ENCODE measurements at places on chromosomes 11 and 22.

DNA sequence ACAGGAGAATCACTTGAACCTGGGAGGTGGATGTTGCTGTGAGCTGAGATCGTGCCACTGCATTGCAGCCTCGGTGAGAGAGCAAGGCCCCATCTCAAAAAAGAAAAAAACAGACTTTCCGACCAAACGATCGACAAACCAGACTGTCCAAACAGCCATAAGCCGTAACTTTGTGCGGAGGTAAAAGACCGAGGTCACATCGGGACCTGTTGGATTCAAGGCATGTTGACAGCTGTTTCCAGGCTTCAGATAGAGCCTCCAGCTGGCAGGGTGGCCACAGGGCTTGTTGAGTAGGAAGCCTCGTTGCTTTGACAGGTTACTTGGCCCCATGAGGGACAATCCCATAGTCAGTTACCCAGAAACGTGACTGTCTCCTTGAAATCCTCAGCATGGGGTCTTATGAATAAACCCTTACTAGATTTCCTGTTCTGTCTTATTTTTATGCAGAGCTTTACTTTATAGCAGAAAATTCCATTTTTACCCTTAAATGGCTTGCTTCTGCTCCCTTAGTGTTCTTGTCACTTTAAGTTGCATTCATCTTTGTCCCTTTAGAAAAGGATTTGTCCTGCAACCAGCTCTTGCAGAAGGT lies 22.3 kb downstream of the PPARA start:
- no peak for DNase-seq

- no peak for DNase-seq
Measured at GRCh38 chr11:132205006-132205405, 834.6 kb downstream of the NTM start.

DNA sequence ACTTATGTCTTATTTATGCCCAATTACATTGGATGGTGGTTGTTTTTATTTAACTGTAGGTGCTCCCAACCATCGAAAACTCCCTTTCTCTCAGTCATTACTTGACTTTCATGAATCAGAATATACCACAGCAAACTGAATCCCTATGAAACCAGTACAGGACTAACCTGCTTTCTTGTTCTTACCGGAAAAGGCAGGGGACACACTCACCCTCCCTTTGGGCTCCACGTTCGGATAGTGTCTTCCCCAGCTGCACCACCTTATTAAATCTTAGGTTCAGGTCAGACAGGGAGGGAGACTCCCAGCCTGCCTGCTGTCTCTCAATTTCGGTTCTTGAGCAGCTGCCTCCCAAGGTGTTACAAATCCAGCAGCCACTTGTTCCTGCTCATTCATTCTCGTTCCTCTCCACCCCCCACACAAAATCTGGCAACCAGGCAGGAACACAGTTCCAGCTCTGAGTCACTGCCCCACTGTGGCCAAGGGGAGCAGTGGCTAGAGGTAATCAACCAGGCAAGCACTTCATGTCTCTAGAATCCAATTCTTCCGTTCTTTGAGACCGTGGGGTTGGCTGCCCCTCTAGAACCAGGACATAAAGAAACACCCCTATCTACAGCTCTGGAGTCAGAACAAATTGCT lies 133.0 kb downstream of the PLEKHA7 start:
- DNase-seq = no peak

- DNase-seq = no peak
Measured at GRCh38 chr11:105700271-105700670, 90.4 kb downstream of the GRIA4 start.

GRCh38 chr11:27279460-27279859 lies 83.6 kb downstream of the CCDC34 start:
- no peak for DNase-seq

DNA sequence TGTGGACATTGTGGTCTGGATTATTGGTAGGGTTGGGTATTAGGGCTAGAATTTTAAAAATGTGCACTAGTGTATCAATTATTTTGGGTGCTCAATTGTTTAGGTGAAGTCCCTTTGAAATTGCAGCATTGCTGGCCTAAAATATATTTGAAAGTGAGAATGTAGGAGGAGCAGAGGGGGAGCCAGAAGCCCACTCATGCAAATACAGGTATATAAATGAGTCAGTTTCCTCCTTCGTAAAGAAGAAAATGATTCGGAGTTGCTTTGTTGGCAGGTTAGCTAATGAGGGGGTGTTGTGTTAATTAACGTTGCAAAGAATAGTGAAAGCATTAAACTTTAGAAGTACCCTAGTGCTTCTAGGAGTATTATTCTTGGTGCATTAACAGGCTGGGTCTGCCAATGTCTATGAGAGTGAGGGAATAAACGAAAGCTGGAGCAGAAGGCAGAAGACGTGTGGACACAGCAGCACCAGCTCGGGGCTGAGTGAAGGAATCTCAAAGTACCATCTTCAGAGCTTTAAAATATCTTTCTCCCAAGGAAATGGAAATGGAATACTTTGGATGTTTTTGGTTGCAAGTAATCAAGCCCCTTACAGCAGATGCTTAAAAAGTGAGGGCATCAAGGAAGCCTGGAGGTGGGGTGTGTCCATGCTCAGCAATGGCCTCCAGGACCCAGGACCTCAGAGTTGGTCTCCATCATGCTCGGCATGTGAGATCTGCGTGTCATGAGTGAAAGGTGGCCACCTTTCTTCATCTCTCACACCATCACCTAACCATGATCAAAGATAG lies 522.9 kb downstream of the NTM start:
- DNase-seq = no peak

GRCh38 chr11:64176751-64177150 lies 9.2 kb upstream of the STIP1 start:
- no peak for DNase-seq

- no peak for DNase-seq
Measured at GRCh38 chr11:16962146-16962545, 52.1 kb downstream of the PLEKHA7 start.

DNA sequence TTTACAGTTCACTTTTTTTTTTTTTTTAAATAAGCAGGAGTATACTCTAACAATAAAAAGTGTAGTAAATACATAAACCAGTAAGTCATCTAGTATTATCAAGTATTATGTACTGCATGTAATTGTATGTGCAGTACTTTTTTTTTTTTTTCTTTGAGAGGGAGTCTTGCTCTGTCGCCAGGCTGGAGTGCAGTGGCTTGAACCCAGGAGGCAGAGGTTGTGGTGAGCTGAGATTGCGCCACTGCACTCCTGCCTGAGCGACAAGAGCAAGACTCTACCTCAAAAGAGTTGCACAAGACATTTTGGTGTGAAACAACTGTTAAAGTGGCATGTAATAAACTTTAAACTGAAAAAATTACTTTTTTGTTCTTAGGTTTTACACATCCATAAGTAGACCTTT lies 16.7 kb downstream of the BCL2L13 start:
- no peak for DNase-seq
